ENCODE measurements at places on chromosomes 3 and 15.

- peak; percentile 91 for ATAC-seq
These were observed 5.0 kb upstream of the CCR9 start for GRCh38 chr3:45881078-45882022.

GRCh38 chr15:73283366-73283962, 85.3 kb downstream of the HCN4 start:
- ATAC-seq = no peak

- ATAC-seq = no peak
These were observed 2.5 kb downstream of the EEFSEC start for GRCh38 chr3:128155616-128156360.

- no peak for ATAC-seq
These were observed 101.2 kb downstream of the TPRA1 start for GRCh38 chr3:127489357-127489756.

- ATAC-seq = no peak
These were observed 80.3 kb downstream of the CPN2 start for GRCh38 chr3:194270627-194271459.

GRCh38 chr15:100918690-100919480, at the start of gene LRRK1:
Gene LRRK1 (plus strand): TSS chr15:100919357. CDS start chr15:100924633, 5,276 bp downstream.
- no peak for ATAC-seq

- no peak for ATAC-seq
These were observed 313.2 kb upstream of the MME start for GRCh38 chr3:154766765-154767503.

- ATAC-seq = no peak
These were observed 55.5 kb downstream of the WHAMM start for GRCh38 chr15:82864967-82865366.

DNA sequence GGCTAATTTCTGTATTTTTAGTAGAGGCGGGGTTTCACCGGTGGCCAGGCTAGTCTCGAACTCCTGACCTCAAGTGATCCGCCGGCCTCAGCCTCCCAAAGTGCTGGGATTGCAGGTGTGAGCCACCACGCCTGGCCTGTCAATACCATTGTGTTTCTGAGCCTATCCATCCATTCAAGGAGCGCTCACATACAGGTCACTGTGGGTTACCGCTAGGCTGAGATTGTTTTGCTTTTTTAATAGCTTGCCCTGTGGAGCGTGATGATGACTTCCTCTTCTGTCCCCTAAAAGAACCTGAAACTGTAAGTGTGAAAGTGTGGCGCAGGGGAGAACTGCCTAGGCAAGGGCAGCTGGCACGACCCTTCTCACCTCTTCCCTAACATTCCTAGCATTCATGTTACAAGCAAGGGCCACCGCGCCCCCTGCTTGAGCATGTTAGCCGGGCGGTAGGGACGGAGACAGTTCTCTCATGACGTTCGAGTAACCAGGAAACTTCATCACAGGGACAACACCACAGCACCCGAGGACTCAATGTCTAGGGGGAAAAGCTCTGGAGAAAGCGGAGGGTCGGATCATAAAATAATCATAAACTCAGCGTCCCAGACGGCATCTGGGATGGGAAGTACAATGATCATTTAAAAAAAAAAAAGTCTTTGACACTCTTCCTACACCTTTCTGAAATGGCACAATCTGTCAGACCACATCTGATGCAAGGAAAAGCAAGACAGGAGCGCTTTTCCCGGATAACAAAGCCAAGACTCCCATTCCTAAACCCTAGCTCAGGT, 790 bp downstream of the LAMP3 start:
- peak; percentile 22 for ATAC-seq

DNA sequence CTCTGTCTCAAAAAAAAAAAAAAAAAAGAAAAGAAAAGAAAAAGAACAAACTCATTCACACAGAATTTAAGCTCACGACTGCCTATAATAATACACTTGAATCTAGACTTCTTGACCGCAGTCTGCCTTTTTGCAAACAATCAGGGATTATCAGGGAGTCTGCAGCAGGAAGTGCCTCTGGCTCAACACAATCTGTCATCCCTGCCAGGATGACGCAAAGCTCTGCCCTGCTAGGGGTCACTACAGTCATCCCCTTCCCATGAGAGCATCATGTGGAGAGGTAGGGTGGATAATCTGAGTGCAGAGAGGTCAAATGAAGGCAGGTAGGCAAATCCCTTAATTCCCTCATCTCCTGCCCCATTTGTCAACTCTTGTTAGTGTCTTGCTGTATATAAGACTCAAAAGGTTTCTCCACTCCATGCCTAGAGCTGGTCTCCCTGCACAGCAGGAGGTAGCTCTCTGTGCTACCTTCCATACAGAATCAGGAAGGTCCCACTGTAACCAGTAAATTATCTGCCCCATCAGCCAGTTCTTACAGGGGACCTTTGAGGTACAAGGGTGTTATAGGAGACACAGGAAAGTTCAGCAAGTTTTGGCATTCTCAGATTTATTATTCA, 4.2 kb downstream of the UBAP1L start:
- ATAC-seq = no peak

- ATAC-seq = no peak
These were observed 35.1 kb downstream of the B3GNT5 start for GRCh38 chr3:183288117-183288516.

DNA sequence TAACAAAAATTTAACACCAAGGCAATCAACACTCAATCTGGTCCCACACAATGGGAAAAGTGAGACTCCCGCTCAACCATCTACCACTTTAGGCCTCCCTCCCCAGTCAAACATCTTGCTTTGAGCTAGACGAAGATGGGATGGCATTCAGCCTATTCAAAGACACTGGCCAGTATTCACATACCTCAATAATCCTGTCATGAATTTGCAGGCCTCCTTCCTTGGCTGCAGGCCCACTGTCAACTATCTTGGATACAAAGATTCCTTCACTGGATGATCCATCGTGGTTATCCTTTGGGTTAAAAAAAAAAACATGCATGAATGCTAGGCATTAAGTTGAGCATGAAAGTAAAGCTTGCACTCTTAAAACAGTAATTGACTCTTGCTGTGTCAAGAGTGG, 22.6 kb downstream of the PDZRN3 start:
- no peak for ATAC-seq

- ATAC-seq = no peak
These were observed 55.0 kb downstream of the SETD5 start for GRCh38 chr3:9452417-9452816.

GRCh38 chr3:11385891-11386290, 113.7 kb downstream of the ATG7 start:
- no peak for ATAC-seq

GRCh38 chr3:32002561-32003368, 21.2 kb downstream of the ZNF860 start:
- ATAC-seq = no peak

DNA sequence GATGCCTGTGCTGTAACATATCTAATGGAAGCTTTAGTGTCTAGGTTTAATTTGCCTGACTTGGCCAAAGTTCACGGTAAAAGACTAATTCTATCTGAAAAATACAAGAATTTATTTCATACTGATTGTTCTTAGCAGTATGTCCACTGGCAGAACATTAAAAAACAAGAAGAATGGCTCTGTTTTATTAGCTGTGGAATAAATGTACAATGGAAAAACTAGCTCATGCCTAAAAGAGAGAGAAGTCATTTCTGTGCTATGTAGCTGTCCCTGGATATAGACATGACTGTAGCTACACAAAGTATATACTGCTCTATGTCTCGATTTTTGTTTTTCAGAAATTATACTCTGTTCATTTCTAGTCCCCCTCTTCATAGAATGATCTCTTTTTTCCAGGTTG, 13.9 kb upstream of the VGLL3 start:
- ATAC-seq = no peak

- no peak for ATAC-seq
These were observed 74.0 kb upstream of the SNRPA1 start for GRCh38 chr15:101368861-101369642.

- peak; percentile 33 for ATAC-seq
These were observed at the start of gene BTLA for GRCh38 chr3:112498914-112499711. Gene BTLA (minus strand): TSS chr3:112499472. CDS start chr3:112499358, 114 bp downstream.

DNA sequence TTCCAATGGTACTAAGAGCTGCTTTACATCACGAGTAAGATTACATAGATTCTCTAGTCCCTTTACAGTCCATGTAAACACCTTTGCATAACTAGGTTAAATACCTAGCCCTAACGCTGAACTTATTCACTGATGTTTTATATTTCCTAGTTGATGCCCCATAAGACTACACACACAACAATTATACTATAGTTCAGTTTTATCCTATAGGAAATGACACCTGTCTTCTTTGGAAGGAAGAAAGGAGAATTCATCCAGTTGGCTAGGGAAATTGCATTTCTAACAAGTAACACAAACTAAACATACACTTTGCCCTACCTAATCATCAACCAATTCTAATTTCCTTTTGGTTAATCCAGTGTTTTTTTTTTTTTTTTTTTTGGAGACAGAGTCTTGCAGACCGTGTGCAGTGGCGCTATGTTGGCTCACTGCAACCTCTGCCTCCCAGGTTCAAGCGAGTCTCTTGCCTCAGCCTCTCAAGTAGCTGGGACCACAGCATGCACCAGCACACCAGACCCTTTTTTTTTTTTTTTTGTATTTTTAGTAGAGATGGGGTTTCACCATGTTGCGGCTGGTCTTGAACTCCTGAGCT, 13.9 kb downstream of the PDE12 start:
- ATAC-seq = no peak

- no peak for ATAC-seq
These were observed 8.8 kb downstream of the BCL2A1 start for GRCh38 chr15:79962178-79962577.

DNA sequence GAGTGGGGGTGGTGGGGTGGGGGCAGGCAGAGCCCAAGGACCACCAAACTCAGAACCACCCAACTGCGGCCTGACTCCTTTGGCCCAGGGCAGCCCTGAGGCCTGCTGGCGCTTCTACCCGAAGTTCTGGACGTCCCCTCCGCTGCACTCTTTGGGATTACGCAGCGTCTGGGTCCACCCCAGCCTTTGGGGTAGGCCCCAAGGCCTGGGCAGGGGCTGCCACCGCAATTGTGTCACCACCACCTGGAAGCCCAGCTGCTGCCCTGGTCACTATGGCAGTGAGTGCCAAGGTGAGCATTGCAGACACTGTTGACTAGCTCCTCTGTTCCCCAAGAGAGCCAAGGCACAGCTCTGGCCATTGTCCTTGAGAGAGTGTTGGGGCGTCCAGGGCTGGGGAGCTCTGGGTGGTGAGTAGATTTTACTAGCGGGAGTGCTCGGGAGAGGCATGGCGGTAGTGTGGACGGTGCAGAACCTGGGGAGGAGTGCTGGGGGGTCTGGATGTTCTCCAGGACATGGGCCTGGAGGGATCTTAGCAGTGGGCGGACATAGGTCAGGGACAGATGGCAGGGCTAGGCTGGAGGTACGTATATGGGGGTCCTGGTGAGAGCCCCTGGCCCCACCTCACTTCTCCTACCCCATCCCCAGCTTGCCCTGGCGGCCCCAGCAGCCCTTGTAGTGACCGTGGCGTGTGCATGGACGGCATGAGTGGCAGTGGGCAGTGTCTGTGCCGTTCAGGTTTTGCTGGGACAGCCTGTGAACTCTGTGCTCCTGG, 12.8 kb downstream of the NT5DC2 start:
- ATAC-seq = no peak

GRCh38 chr3:146501752-146502151, 32.4 kb upstream of the PLSCR2 start:
- ATAC-seq = peak; percentile 34

- no peak for ATAC-seq
These were observed 141.9 kb downstream of the P3H2 start for GRCh38 chr3:189978753-189979152.

GRCh38 chr15:69725957-69726356, 273.3 kb downstream of the RPLP1 start:
- no peak for ATAC-seq

- ATAC-seq = peak; percentile 94
These were observed 5.8 kb downstream of the PRRT3 start for GRCh38 chr3:9946112-9947024.

DNA sequence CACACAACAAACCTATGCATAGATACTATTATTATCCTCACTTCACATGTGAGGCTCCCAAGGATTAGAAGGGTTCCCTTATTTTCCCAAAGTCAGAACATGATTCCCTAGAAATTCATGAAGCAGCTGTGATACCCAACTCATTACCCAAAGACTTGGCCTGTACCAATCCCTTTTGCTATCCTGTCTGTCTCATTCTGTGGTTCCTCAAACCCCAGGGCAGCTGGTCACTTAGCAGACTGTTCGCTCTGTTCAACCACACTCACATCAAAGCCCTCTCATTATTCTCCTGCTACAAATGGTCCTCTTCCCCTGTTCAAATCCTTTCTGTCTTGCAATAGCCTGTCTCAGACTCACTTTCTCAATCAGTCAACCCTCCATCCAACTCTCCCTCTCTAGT, 154.3 kb upstream of the TRIM42 start:
- no peak for ATAC-seq

GRCh38 chr3:127858937-127859336, 36.6 kb upstream of the MGLL start:
- no peak for ATAC-seq

DNA sequence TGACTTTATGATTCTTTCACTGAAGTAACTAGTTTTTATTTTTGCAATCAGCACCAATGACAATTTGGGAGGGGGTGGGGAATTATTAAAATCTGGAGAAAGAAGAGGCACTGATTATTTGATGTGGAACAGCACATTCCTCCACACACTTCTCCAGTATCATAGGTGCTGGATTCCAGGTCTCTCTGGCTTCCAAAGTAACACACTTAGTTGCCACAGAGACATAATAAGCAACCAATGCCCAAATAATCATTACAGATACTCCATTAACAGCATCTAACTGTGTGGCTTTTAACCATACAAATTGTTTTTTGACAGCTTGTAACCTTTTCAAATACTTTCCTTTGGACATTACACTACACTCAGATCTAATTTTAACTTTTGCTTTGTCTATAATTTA, 131.0 kb upstream of the CDIN1 start:
- ATAC-seq = no peak

DNA sequence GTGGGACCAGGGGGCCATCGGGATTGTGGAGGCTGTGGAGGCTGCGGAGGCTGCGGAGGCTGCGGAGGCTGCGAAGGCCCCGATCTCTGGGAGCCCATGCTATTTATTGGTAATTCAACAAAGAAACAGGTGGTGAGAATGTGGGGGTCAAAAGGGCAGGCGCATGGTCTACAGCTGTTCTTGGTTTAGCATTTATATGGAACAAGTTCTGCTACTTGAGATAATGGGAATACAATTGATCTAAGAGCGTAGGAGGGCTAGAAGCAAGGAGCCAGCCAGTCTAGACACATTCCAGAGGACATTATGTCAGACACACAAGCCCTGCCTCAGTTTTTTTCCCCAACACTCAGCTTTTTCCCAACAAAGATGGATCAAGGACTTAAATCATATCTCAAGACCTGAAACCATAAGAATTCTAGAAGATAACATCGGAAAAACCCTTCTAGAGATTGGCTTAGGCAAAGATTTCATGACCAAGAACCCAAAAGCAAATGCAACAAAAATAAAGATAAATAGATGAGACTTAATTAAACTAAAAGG, 20.1 kb downstream of the C3orf80 start:
- no peak for ATAC-seq

GRCh38 chr3:17805461-17805940, 63.1 kb upstream of the TBC1D5 start:
- ATAC-seq = no peak

GRCh38 chr3:63303238-63303637, 25.1 kb downstream of the SYNPR start:
- ATAC-seq = no peak

- no peak for ATAC-seq
These were observed 24.2 kb downstream of the SRGAP3 start for GRCh38 chr3:9225268-9225667.

- no peak for ATAC-seq
These were observed 63.2 kb upstream of the RASGRP1 start for GRCh38 chr15:38627689-38628277.

GRCh38 chr15:75578173-75578947, 755 bp downstream of the PTPN9 start:
- ATAC-seq = peak; percentile 46
